ENCODE measurements at places on chromosomes 3 and 15.

GRCh38 chr3:14602804-14603644, 48.5 kb upstream of the CCDC174 start:
- DNase-seq, result peak; percentile 46

DNA sequence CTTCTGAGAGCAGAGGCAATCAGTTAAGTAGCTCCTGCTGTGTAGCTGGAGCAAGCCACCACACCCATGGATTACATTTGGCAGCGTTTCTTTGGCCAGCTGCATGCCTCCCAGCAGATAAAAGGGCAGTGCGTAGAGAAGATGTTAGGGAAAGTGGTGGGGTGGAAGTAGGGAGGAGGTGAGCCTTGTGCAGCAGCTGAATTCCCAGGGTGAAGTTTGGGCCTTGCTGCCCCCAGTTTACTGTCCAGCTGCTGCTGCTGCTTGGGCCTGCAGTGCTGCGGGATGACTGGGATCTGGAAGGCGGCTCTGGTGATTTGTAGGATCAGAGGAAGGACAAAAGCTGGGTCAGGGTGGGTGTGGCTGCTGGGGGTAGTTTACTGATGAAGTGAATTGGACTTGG, 318.7 kb upstream of the C2CD4B start:
- DNase-seq, result no peak

DNA sequence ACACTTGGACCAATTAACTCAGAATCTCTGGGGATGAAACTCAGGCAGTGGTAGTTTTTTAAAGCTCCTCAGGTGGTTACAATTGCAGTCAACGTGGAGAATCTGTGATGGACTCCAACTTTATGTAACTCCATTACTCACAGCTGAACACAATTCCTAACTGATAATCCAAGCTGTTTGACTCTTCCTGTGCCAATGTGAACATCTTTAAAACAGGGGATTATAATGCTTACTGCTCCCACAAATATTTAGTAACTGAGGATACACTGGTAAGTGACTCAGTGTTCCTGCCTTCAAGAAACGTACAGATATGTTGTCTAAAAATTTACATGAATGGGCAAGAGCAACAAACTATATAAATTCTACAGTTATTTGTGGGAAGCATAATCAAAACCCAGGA, 85.6 kb downstream of the OSBPL10 start:
- DNase-seq, result no peak

DNA sequence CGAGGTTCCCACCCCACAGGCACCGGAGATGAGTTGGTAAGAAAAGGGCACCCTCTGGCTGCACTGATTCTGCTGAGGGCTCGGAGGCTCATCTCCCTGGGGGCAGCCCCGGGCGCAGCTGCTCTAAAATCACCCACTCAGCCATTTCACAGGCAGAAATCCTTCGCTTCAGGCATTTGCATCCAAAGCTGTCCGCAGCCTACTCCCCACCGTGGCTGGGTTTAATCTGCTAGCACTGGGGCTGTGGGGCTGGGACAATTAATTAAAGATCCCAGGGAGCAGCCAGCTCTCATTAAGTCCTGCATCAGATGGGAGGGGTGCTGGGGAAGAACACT, 104.3 kb upstream of the PRR20G start:
- DNase-seq, result no peak

GRCh38 chr3:98556164-98557130, 24.7 kb downstream of the GPR15 start:
- DNase-seq, result no peak

DNA sequence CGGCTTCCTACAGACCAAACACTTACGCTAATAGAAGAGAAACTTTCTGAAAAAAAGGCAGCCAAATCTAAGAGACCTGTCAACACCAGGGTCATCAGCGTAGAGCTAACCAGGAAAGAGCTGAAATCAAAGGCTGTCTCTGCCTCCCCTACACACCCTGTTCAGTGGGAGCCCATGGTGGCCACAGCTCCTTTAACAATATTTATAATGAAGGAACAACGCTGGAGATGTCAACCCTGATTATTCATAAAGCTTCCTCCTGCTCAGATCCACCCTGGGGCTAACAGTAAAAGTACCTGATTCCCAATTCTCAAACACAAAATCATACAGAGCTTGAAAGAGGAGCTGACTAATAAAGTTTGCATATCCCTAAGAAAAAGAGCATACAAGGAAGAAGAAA, 133.7 kb downstream of the ANXA2 start:
- DNase-seq, result no peak

DNA sequence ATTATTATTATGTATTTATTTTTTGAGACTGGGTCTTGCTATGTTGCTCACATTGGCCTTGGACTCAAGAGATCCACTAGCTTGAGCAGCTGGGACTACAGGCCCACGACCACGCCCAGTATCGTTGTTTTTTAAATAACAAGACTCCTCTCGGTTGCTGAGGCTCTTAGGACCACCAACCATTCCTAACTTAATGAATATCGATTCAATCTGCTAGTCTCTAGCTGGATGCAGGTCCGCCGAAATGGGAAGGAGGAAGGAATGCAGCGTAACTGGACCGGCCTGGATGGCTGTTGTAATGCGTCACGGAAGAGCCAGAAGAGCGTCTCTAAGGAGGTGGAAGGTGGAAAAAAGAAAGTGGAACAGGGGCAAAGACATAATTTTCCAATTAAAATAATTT, 1.7 kb downstream of the ANXA2 start:
- DNase-seq, result no peak

DNA sequence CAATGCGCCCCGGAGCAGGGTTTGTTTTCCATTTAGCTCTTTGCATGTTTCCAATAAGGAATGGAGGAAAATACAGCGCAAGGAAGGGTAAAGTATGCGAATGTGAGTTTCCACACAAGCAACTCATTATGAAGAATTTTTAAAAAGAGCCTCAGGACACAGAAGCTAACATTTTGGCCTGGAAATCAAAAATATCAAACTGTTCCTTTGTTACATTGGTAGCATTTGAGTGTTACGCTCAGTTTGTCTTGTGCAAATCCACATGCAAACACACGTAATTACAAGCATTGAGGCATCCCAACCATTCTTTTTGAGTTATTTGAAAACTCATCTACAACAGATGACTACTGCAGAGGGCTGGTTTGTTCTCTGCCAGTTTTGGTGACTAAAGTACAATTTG, 93.0 kb upstream of the SNRPA1 start:
- DNase-seq, result no peak

DNA sequence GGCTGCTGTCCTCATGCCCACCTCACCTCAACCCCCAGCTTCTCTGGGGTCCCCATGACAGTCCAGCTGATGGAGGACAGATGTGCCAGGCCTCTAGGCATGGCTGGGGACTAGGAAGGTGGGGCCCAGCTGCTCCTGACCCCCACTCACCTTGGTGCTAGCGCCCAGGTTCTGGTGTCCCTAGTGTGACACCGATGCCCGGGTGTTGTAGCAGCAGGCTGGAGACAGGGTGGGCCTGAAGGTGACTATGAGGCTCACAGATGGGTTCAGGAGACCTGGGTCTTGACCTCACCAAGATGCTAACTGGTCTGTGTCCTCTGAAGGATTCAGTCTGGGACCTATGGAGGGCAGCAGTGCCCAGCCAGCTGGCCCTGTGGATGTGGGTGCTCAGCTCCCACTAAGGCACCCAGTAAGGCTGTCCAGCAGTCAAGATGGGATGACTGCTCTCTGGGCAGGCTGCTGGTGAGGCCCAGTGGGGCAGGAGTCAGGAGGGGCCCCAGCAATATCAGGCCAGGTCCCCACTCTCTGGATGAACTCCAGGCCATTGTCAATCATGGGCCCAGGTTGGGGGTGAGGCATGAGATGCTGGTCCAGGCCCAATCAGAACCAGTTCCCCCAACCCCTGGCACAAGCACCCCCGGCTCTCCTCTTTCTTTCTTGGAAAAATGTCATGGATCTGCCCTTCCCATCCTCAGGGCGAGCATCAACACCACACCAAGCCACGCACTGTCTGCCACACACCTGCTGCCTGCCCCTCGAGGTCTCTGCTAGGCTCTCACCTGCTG, 33.0 kb downstream of the ALDH1L1 start:
- DNase-seq, result no peak

GRCh38 chr15:37133602-37134001, 33.3 kb upstream of the MEIS2 start:
- no peak for DNase-seq

DNA sequence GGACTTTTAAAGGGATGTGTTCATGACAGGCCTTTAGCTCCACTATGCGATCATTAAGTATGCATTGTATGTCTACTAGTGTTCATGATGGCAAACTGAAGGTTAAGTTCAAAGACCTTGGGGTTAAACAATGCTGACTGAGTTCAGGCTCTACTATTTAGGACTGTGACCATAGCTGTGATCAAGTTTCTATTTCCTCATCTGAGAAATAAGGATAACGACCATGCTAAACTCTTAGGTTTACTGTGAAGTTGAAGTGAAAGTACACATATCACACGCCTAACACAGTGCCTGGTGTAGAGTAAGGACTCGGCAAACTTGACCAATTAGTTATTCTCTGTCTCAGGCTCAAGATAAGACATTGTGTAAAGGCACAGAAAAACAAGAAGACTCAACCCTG, 243.2 kb downstream of the MBNL1 start:
- DNase-seq, result no peak

- no peak for DNase-seq
Measured at GRCh38 chr3:117916839-117917238, 1117.8 kb downstream of the IGSF11 start.

GRCh38 chr15:63363292-63363691, 18.4 kb downstream of the CA12 start:
- DNase-seq, result no peak

DNA sequence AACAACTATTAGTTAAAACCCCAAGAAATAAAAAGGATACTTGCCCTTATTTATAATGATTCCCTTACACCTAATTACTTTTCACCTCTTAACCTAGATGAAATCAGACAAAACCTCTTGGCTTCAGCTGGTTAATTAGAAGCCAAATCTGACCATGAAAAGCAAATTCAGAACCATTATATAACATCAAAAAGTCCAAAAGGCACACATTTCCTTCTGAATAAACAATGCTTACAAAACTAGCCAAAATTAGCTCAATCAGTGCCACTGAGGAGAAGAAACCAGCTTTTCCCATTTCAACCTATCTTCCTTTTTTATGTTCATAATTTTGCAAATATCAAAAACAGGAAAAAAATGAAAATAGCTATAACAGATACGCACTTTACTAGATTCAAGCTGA, 3.2 kb downstream of the EHHADH start:
- no peak for DNase-seq

GRCh38 chr15:60155661-60156060, 151.6 kb downstream of the FOXB1 start:
- DNase-seq, result no peak

DNA sequence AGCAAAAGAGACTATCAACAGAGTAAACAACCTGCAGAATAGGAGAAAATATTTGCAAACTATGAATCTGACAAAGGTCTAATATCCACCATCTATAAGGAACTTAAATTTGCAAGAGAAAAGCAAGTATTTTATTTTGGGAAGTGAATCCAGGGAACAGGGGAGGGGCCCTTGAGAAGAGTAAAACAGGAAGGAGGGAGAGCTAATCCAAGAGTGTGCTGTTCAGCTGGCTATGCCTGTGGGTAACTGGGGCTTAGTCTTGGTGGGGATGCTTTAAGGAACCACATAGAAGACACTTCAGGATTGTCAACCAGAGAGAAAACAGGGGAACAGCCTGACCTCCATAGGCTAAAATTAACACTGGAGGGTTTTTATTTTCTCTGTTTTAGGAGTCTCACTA, 3.9 kb upstream of the HHLA2 start:
- no peak for DNase-seq

GRCh38 chr15:81113861-81114291, 20.2 kb upstream of the CFAP161 start:
- DNase-seq, result no peak

DNA sequence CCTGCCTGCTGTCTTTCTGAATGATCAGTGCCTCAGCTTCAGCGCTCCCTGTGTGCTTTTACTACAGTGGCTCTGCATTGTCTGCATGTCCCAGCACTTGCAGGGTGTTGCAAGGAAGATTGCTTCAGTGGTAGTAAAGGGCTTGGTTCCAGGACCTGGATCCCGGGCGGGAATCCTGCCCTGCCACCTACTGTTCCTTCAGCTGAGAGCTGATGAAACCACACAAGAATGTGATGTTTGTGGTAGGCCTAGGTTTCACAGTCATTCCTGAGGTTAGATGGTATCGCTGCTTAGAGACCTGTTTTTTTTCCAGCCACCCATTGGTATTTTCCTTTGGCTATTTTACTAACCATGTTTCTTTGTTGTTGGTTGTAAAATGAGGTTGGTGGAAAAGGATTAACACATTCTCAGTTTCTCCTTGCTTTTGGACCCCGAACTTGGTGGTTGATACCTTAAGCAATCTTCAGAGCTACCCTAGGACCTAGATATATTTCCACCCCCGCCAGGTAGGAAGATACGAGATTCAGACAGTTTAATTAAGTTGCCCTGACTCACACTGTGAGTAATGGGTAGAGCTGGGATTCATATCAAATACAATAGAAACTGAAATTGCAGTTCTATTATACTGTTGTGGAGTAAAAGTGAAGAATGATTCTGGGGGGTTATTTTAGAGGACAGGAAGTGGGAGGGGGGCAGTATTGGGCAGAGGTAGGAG, 11.4 kb downstream of the GPR87 start:
- DNase-seq, result no peak

GRCh38 chr3:40333416-40333815, 23.9 kb downstream of the EIF1B start:
- no peak for DNase-seq

DNA sequence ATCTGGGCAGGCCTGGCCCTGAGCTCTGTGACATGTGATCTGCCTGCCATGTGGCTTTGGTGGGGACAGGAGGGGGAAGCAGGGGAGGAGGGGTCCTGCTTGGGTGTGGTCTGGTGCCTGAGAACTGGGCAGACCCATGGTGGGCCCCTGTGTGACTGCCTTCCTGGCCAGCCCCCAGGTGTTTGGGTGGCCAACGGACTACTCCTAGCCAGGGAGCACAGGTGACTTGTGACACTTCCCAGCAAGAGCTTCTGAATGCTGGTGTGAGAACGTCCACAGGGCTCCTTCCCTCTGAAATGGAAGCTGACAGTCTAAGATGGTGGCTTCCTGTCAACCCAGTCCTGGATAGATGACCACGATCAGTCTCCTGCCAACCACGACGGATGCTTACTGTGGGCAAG, 136.1 kb upstream of the MEF2A start:
- peak; percentile 17 for DNase-seq

DNA sequence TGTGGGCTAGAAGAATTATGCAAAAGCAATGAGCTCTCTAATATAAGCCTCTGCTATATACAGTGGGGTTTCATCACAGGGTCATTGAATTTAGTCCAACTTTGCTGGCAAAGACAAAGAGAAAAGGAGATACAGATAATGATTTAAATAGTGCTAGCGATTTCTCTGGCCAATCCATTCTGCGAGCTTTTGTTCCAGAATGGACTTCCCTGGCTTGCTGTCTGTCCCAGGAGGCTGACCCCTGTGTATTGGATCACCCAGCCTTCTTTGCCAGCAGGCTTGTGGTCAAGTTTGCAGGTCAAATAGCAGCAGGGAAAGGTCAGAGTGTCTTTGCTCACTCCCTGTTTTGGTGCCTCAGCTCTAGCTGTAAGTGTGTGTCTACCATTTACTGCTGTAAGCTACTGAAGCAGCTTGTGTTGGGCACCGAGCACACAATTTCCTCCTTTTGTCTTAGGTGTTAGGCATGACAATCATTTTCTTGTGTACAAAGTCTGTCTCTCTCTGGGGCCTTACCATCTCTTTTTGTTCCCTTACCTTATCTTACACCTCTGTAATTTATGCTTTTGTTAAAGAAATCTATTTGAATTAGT, 55.7 kb downstream of the UNC13C start:
- no peak for DNase-seq

GRCh38 chr3:158330870-158331269, 221.0 kb downstream of the RSRC1 start:
- no peak for DNase-seq

GRCh38 chr3:160661660-160662059, 15.3 kb upstream of the ARL14 start:
- no peak for DNase-seq

- peak; percentile 16 for DNase-seq
Measured at GRCh38 chr15:59371458-59372351, 966 bp downstream of the MYO1E start.

Measured in glutamatergic neuron (in vitro differentiated cells).